ENCODE measurements at places on chromosomes 6 and 20. TPM values are rescaled to one million over a fixed set of nuclear protein-coding genes. Genes with fewer than 3 reads are reported as not detected.

Gene CD93
- total RNA-seq = not detected

Gene SUMO4
- total RNA-seq = 4.2 TPM

Gene KCNQ2
- not detected for total RNA-seq

Gene MROH8
- total RNA-seq = 5.7 TPM

Gene F13A1
- total RNA-seq = 1.1 TPM

Gene PTK7
- 13.0 TPM for total RNA-seq

Gene IPCEF1
- not detected for total RNA-seq

Gene RIPOR3
- 0.53 TPM for total RNA-seq

Gene ZSWIM1
- total RNA-seq = 12.7 TPM

Gene WFDC12
- not detected for total RNA-seq

Gene EYA4
- total RNA-seq = not detected

Gene PRPH2
- not detected for total RNA-seq

Gene CAGE1
- total RNA-seq = 0.27 TPM

Gene BTNL2
- 4.9 TPM for total RNA-seq

Gene GLP1R
- total RNA-seq = not detected

Gene ME1
- total RNA-seq = not detected

Gene PBX2
- 80.5 TPM for total RNA-seq

Gene STX11
- 1.3 TPM for total RNA-seq

Gene MSH5
- 218 TPM for total RNA-seq

Measured in OCI-LY7 (cell line).